Amygdala (tissue), 56 donors: ENCODE measurements at places on chromosomes 2 and 18.

DNA sequence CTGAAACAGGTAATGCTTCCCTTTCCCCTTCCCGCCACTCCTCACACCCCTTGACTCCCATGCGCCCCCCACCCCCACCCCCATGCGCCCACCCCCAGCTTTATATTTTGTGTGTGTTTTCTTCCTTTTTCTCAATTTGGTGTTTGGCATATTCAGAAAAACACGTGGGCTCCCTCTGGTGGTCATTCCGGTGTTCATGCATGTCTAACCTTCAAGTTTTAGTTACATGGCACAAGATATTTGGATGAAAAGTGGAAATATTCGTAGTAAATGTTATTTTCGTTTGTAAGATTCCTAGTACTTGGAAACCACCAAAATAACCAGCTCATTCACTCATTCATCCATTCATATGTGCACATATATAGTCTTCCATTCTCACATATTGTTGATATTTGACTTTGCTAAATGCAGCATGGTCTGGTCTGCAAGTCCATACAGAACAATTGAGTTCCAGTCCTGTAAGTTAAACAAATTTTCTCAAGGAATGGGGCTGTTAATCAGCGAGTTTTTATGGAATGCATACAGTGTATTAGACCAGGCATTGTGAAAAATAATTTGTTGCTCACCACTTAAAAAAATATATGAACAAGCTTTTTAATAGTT is 143.6 kb upstream of the MAP3K20 start:
- peak; percentile 18 for DNase-seq

GRCh38 chr2:176533505-176534193 is 264.4 kb downstream of the MTX2 start:
- no peak for DNase-seq

DNA sequence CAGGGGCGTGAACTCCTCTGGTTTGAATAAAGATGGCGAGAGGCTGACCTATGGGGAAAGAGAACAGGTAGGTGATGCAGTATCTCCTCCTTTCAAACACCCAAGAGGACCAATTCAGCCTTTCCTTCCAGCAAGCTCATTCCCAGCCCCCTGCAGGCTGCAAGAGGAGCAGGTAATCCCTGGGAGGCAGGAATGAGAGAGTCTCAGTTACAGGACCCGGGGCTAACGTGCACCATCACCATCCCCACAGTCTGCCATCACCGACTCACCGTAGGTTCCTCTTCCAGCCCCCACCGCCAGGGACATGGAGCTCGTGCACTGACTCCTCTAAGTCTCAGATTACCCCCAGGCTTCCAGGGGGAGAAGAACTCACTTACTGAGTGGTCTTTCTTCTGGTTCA is 26.7 kb downstream of the XDH start:
- no peak for DNase-seq

GRCh38 chr2:210707900-210708299 is 151.5 kb downstream of the CPS1 start:
- no peak for DNase-seq

DNA sequence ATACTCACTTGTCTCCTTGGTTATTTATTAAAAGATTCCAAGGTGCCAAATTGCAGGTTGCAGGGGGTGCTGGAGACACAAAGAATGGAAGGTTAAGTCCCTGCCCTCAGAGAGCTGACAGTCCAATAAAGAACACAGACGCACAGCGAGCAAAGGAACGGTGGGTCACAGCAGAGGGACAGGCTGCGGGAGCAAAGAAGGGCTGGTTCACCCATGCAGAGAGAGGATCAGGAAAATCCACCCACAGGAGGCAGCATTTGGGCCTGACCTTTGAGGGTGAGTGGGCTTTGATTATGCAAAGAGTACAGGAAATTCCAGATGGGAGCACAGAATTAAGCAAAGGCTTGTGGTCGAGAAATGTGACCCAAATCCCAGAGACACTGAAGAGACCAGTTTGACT is 45.0 kb downstream of the ZBTB7C start:
- DNase-seq, result no peak

GRCh38 chr2:60000686-60001085 is 552.8 kb downstream of the BCL11A start:
- DNase-seq, result no peak

DNA sequence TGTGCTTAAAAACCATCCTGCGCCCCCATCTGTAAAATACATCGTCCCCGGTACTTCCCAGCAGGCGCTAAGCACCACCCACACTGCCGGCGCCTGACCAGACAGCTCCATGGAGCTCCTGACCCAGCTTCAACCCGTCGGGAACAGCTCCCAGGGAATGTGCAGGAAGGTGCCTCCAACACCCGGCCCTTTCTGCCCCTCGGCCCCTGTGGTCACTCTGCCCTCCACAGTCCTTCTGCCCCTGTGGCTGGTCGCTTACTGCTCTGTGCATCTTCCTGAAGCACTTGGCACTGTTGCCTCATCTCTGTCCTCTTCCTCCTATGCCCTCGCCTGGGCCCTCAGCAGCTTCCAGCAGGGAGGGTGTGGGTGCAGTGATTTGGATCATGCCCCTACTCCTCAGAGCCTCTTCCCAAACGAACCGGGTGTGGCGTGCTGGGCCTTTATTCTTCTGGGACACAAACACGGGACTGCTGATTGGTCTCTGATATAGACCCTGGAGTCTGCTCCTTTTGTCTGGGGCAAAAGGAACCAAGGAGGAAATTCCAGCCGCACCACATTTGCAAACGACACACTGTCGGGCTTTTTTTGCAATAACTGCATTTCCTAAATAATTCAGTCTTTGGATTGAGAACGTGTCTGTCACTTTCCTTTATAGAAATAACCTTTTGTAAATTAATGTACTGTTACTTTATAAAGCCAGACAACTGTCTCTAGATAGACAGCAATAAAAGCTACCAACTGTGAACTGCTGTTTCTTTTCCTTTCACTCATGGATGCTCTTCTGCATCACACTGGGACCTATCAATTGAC is 65.9 kb downstream of the ADI1 start:
- no peak for DNase-seq

GRCh38 chr2:127410871-127411652 is 7.2 kb upstream of the PROC start:
- DNase-seq, result no peak

DNA sequence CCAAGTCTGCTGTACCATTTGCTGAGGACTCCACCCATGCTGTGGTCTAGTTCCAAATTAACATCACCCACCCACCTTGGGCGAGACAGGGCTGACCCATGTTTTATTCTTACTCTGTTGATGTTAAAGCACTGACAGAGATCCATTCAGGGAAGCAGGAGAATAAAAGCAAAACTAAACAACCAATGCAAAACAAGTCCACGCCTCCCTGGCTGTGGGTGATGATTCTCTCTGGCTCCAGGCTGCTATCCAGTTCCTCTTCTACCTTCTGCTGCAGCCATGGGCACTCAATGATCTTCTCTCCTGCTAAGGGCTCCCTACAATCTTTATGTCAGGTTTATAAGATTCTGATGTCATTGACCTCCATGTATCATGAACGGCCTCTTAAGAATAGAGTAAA is 786.6 kb upstream of the ID2 start:
- no peak for DNase-seq

DNA sequence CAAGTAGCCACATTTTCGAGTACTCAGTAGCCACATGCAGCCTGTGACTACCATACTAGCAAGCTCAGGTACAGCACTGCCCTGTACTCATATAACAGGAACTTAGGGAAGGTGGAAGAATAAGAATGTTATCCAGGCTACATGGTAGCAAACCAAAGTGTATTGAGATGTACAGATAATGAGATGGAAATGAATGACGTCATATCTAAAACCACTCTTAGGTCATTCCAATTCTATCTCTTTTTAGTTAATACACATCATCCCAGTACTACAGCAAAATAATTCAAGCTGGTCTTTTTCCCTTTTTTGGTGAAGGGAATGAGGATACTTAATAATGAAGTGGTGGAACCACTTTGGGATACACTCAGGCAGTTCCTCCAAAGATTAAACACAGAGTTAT is 38.7 kb downstream of the COLEC12 start:
- DNase-seq, result no peak

DNA sequence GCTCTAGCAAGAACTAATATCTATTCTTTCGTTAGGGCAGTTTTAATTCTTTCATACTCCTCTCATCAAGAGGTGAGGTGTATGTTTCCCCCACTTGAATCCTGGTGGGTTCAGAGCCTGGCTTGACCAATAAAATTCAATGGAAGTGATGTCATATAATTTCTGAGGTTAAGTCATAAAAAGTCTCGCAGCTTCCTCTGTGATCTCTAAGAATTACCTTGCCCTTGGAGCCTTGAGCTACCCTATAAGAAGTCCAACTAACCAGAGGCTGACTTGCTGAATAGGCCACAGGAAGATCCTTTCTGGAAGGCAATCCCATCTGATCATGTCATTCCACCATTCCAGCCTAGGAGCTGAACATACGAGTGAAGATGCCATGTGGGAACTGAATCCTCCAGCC is 26.1 kb upstream of the INO80D start:
- DNase-seq, result no peak

GRCh38 chr2:79782576-79783452 is 270.0 kb downstream of the CTNNA2 start:
- no peak for DNase-seq

DNA sequence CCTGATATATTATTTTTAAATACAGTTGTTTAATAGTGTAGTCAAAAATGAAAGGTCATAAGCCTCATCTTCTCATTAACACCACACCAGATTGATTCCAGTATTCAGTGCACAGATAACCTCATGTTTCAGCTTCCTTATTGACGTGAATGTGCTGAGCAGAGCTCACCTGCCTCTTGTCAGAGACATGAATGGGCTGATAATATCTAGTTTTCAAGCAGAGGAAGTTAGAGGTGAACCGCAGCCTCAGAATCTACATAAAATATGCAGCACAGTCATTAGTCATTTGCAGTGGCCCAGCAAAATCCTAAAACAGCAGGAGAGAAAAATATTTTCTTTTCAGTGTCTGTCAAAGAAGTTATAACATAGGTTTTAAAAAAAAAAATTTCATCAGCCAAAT is 216.2 kb downstream of the GBX2 start:
- no peak for DNase-seq

DNA sequence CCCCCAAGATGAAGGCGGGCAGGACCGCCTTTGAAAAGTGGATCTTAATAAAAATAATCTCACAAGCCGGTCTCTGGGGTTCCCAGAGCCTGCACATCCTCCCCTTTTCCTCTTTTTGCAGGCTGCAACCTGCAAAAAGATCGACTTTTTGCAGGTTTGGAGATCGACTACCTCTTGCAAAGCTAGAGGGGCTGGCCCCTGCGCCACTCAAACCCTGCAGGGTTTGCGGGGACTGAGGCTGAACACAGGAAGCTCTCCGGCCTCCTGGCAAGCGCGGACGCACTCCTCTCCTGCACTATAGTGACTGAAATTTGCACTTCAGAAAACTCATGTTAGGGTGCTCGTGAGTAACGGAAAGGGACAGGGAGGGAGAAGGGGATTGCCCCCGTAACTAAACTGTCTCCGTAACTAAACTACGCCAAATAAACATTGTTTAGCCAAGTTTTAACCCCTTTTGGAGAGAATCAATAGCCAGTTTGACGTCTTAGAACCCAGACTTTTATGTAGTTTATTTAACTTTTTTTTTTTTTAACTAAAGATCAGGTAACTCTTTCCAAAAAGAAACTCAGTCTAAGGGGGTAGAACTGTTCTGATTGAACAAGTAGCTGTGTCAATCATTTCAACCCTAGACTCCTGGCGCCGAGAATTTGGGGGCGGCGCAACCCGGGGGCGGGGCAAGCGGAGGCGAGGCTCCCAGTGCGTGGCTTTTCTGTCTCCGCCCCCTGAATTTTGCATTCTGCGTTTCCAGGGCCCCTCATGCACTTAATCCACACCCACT is 2.5 kb downstream of the IGFBP5 start:
- DNase-seq, result peak; percentile 13

- DNase-seq, result no peak
Measured at GRCh38 chr18:23115683-23116096, 19.6 kb upstream of the CABLES1 start.

- DNase-seq, result no peak
Measured at GRCh38 chr2:169509955-169510354, 453 bp downstream of the KLHL41 start.

DNA sequence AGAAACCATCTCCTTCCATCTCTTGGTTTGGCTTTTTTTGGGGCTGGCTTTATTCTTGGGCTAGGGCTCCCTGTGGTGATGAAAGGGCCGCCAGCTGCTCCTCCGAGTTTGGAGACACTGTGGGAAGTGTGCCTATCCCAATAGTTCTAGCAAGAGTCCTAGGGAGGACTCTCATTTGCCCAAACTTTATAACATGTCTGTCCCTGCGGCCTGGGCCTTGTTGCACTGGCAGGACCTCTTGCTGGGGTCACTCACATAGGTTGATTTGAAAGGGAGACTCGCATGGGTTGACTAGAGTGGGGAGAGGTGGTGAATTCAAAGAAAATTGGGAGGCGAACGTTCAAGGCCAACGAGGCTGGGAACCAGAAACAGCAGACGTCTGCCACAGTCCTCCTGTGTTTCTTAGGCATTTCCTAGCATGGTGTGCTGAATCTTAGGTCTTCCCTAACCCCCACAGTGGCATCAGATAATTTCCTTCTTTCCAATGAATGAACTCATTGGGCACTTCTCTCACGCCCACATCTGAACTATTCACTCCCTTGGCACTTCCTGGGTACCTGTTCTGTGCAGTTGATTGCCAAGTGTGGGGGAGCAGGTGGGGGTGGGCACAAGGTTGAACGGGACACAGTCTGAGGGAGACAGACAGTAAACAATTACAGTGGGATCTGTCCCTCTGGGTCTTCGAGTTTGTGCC is 26.8 kb downstream of the NIFK start:
- no peak for DNase-seq

- DNase-seq, result no peak
Measured at GRCh38 chr2:3460831-3461800, 58.2 kb downstream of the ADI1 start.

DNA sequence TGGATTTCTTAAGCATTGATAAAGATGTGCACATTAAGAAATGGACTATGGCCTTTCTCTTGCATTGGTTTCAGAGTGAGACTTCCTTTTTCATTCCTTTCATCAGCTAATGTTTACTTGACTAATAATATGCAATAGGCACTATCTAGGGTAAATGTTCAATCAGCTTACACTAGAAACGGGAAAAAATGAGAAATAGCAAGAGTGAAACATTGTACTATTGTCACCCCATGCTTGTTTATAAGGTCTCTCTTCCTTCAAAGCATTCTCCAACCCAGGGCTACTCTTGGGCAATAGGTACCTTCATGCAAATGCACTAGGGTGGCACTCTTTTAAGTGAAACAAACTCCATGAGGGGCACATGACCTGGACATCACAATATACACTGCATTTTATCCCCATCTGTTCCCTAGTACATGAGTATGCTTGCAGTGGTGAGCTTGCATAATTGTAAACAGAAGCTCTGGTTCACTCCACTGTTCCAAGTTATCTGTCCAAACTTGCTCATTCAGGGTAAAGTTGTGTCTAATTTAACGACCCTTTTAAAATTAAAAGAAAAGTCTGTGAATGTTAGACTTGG is 402.3 kb downstream of the ERBB4 start:
- no peak for DNase-seq

GRCh38 chr2:40450796-40451430 is 977 bp downstream of the SLC8A1 start:
- DNase-seq, result peak; percentile 61
